ENCODE measurements at places on chromosomes 4 and X.

GRCh38 chr4:7779432-7779768, 160.3 kb downstream of the AFAP1 start:
- DNase-seq, result no peak

DNA sequence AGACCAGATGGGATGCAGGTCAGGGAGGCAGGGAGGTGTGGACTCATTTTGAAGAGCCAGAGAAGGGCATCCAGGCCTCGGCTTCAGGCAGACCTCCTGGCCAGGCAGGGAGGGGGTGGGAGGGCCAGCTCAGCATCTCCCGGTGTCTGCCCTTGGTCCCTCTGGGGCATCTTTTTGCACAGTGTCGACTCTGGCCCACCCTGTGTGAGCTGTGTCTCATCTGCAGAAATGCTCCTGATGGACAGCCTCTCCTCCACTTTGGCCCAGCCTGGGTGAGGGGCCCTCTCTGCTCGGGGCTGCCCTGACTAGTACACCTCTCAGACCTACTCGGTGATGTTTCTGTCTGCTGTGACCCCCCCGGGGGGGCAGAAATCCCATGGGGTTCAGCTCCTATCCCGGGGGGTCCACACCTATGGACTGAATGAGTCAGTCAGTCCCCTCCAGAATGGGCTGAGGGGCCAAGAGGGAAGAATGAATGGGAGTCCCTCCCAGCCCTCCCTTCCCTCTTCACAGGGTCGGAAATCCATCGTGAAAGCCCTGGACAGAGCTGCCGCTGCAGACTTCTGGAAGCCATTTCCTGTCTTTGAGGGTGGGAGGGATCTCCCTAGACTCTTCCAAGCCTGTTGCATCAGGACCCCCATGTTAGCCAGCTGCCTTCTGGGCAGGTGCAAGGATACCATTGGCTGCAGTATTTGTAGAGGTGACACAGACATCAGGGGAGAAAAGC, 196.7 kb upstream of the PSAPL1 start:
- no peak for DNase-seq

DNA sequence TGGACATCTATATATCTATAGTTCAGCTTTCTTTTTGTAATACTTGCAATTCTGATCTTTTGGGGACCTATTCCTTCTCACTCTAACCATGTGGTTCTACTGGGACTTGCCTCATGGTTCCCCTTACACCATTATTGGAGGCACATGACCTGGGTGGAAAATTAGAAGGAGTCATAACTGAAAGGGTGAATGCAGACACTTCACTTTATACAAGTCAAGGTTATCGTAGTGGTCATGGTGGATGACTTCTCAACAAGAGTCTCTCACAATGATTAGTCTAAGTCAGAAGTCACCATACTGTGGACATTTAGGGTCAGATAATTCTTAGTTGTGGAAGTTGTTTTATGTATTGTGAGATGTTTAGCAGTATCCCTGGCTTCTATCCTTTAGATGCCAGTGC, 10.5 kb upstream of the EIF4E start:
- no peak for DNase-seq

GRCh38 chrX:127577884-127578283, 474.3 kb downstream of the ACTRT1 start:
- DNase-seq, result no peak

- no peak for DNase-seq
Measured at GRCh38 chrX:47093248-47093647, 15.0 kb downstream of the RGN start.
